Activated B cell treated with CpG ODN at 0.5 μM for 24 hours (primary cell): ENCODE measurements at places on chromosomes 6 and 20. TPM values are rescaled to one million over a fixed set of nuclear protein-coding genes. Genes with fewer than 3 reads are reported as not detected.

DNA sequence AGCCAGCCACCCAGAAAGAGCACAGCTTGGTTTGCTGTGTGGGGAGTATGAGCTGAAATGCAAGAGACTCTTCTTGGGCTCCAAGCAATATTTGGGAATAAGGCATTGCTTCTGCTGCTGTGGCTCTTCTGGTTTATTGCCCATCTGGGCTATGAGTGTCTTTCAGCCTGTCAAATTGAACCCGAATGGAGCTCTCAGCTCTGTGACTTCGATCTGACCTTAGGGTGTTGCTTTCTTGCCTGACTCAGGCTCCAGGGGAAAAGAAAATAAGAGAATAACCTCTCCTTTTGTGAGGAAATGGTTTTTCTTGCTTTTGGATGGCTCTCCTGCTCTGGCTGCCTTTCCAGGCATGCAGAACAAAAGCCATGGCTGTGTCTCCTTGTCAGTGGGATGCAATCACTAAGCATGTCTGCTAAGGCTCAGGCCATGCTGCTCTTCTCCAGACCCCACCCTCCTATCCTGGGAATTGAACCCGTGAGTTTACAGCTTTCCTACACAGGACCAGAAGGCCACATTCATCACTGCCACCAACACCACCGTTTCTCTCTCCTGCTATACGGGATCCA is 169.4 kb upstream of the JAG1 start:
- DNase-seq: no peak

- no peak for DNase-seq
These were observed 311.5 kb downstream of the HDGFL1 start for GRCh38 chr6:22880686-22881433.

DNA sequence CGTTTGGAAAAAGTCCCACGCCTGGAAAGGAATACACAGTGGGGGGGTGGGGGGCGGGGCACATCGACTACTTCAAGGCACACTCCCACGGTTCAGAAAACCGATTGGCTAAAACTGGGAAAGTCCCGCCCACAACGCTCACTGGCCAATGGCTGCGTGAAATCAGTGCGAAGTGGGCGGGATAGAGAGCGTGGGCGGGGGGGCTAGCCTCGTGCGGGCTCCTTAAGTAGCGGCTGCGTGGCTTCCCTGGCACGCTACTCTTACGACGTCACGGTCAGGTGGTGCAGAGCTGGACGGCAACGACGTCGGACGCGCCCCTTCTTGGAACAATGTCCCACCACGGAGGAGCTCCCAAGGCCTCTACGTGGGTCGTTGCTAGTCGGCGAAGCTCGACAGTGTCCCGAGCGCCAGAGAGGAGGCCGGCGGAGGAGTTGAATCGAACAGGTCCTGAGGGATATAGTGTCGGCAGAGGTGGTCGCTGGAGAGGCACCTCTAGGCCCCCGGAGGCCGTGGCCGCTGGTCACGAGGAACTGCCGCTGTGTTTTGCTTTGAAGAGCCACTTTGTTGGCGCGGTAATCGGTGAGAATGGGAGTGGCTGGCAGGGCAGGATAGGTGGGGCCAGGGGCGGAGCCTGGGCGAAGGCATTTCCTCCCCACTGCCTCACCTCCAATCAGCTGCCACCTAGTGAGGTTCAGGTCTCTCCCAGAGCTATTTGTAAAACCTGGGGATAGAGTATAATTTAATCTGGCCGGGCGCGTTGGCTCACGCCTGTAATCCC is at the start of gene DDX43:
DDX43 (plus strand) TSS at position 252 of the 778 bp plus-strand sequence; CDS start at position 330, 78 bp downstream.
- DNase-seq: peak; percentile 22

GRCh38 chr20:48656661-48657211 is 171.1 kb downstream of the PREX1 start:
- no peak for DNase-seq

The CCDC170 gene
- total RNA-seq: not detected in 2 replicates
